BJ (cell line): ENCODE measurements at places on chromosomes 3 and 15.
A peak's percentile ranks its signal among the peaks of the same experiment; 100 is the strongest.

- DNase-seq, result no peak
Measured at GRCh38 chr3:20319551-20319950, 133.5 kb upstream of the SGO1 start.

GRCh38 chr3:145721273-145721805, 439.6 kb downstream of the PLOD2 start:
- DNase-seq, result no peak

DNA sequence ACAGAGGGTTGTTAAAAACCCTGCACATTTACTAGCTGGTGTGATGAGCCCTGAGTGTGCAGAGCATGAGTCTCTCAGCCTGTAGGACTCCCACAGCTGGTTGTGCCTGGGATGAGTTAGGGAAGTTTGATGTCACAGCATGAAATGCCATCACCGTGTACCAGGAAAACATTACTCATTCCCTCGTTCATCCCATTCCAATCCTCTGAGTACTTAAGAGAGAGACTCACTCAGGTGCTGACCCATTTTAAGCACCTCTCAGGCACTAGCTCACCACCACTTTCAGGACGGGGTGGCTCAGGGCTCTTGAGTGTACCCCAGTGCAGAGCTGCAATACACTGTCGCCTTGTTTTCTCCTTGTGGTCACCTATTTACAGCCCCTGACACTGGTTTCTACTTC, 18.7 kb downstream of the MGLL start:
- DNase-seq, result peak; percentile 90

GRCh38 chr3:40996827-40997710, 202.2 kb upstream of the CTNNB1 start:
- DNase-seq, result no peak

GRCh38 chr3:99356696-99357095, 281.7 kb upstream of the COL8A1 start:
- DNase-seq, result no peak

DNA sequence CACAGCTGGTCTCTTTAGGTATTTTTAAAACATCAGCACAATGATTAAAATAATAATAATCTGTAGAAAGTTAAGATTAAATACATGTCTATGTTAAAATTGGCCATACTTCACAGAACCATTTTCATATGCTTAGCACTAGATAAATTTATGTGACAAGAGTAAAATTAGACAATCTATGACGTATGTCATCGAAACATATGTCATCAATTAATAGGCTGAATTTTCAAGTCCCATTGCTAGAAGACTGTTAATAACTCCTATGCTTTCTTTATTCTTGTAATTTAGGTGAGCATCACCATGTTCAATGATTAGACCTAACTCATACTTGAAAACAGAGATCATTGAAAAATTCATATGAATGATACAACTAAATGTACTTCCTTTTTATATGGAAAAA, 593.3 kb upstream of the KCNMB2 start:
- no peak for DNase-seq

- no peak for DNase-seq
Measured at GRCh38 chr15:93362821-93363220, 273.8 kb upstream of the RGMA start.

DNA sequence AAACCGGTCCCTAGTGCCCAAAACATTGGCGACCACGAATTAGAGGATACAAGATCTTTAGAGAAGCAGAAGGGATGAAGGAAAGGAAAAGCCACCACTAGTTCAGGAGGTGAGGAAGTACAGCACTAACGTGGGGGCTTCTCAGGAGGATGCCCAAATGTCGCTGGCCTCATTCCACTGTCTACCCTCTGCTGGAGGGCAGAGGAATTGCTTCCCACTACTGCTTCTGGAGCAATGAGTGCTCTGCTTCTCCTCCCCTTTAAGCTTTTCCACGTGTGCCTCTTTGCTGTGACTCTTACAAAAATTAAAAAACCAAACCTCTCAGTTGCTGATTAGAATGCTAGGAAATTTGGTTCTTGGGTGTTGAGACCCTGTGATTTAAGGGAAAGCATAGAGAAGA, 281.3 kb downstream of the CLSTN2 start:
- DNase-seq, result no peak

DNA sequence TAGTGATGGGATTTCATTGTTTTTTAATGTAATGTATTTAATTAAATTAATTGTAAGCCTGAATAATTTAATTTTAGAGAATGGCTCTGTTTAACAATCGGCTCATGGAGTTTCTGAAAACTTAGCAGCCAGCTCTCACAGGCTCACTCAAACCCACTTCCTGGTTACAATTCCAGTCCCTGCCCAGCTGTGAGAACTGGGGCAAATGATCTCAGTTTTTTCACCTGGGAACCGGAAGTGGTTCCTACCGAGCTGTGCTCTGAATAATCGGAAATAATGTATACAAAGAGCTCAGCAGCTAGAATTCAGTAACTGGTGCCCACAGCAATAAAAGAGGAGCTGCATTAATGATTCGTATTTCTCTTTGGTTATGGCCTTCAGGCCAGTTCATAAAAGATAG, 244.3 kb upstream of the MCTP2 start:
- DNase-seq, result no peak

DNA sequence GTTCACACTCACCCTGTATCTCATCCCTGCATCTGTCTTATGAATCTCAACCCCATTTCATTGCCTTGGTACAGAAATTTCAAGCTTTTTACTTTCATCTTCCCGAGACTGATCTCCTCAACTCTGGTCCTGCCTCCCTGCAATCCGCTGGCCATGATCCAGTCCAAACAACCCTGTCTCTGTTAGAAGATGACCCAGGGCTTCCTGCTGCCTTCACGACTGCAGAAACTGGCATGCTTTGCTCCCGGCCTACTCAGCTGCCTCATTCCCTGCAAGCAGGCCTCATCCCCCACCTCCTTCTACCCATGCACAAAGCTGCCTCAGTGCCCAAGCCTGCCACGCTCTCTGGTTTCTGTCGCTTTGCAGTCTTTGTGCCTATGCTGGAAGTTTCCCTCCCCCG, 12.4 kb downstream of the HES1 start:
- no peak for DNase-seq
